Amygdala (tissue), 56 donors: ENCODE measurements at places on chromosomes 2 and 18.

GRCh38 chr2:15630121-15630977 is 38.7 kb downstream of the DDX1 start:
- DNase-seq, result no peak

DNA sequence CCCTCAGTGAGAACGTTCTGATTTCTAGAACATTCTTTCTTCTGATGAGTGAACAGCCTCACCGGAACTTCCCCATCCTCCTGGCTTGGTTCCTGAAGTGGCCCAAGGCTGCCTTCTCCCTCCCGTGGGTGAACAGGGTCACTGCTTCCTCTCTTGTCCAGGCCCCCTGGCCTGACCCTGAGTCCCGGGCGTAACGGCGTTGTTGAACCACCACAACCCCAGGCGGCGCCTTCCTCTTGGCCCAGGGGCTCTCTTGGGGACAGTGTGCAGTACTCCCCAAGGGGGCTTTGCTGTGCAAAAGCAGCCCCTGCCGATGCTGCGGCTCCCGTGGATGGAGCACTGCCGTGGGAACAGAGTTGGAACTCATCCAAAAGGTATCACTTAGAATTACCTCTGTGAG is 147.2 kb downstream of the TSN start:
- no peak for DNase-seq

DNA sequence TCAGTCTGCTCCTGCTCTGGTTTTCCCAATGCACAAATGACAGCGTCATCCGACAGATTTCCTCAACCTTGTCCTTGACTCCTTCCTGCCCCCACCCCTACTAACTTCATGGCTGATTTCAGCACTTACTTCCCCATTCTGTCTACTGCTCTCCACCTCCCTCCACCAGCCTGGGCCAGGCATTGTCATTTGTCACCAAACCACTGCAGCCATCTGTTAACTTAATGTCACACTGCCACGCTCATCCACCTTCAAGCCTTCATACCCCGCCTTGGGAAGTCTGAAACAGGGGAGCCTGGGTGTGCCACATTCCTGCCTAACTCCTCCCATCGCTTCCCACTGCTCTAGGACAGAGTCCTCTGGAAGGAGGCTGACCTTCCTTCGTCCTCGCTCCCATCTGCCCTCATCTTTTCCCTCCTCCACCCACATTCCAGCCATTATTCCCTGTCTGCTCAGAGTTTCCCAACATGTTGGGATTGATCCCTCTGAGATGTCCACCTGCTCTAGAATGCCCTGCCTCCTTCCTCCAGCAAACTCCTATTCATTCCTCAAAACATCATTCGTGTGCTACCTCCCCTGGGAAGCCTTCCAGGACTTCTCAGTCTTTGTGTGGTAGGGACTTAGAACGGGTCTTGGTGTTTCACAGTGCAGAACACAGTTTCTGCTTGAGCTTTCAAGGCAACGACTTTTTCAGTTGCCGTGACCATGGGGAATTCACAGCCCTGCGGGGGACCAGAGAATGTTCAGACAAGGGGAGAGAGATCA is 42.2 kb upstream of the SMAD7 start:
- no peak for DNase-seq

DNA sequence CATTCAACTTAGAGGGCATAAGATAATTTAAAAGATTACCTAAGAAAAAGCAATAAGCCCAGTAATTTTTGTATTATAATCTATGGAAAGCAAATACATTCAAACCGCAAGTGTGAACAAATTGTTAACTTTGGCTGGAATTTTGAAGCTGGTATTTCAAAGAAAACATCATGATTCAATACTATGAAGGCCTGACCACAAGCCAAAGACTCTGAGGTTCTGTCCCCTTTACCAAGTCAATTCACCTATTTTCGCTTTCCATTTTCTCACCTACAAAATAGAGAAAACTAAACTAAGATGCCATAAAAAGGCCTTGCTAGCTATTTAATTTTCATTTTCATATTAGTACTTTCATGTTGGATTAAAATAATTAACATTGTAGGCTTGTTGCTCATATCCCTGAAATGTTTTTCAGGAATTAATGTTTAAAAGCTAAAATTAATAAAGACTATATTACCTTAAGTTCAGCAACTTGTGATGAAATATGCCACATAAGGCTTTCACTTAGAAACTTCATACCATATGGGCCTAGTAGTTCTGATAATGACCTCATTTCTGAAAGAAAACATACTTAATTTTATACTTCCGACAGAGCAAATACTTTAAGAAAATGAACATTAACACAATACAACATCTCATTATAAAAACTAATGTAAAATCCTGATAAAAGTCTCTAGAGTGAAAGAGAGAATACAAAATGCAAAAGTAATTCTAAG is 85.7 kb upstream of the FRZB start:
- DNase-seq, result no peak

- no peak for DNase-seq
Observed at GRCh38 chr2:191401287-191401686, 156.1 kb downstream of the MYO1B start.

DNA sequence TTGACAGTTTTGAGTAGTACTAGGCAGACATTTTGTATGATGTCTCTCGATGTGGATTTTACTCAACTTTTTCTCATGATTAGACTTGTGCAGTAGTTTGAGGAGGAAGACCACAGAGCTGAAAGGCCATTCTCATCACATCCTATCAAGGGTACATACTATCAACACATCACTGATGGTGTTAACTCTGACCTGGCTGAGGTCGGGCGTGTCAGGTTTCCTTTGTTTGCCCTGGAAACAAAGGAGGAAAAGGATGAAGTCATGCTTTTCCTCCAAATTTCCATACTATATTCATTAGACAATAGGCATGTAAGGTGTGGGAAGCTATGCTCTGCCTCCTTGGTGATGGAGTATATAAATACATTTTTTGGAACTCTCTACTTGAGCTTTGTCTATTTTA is 211.1 kb downstream of the DSEL start:
- DNase-seq, result no peak

DNA sequence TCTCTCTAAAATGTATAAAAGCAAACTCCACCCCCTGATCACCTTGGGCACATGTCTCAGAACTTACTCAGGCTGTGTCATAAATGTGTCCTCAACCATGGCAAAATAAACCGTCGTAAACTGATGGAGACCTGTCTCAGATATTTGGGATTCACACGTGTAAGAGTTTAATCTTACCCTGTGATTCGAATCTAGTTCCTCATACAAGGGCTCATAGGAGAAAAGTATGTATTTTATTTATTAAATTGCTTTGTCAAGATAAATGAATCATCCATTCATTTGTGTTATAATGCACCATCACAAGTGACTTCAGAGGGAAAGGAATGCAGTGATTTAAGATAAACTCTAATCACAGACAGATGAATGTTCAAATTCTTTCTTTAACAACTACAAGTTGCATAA is 712.5 kb upstream of the LRATD1 start:
- no peak for DNase-seq

GRCh38 chr2:121038031-121038430 is 247.0 kb downstream of the TFCP2L1 start:
- DNase-seq, result no peak
